ENCODE measurements at places on chromosomes 13 and 19. TPM values are rescaled to one million over a fixed set of nuclear protein-coding genes. Genes with fewer than 3 reads are reported as not detected.

The CCDC70 gene
- total RNA-seq: not detected

- H3K27ac ChIP-seq: no peak overlapping the region
- peaks cover 44% of the 10 kb centered on the region for H3K4me1 ChIP-seq
- no peaks in the 10 kb centered on the region for H3K36me3 ChIP-seq
- no peak overlapping the region for H3K4me3 ChIP-seq
- no peaks in the 10 kb centered on the region for H3K27me3 ChIP-seq
These were observed 9.6 kb upstream of the BCL3 start for GRCh38 chr19:44738603-44739558.

DNA sequence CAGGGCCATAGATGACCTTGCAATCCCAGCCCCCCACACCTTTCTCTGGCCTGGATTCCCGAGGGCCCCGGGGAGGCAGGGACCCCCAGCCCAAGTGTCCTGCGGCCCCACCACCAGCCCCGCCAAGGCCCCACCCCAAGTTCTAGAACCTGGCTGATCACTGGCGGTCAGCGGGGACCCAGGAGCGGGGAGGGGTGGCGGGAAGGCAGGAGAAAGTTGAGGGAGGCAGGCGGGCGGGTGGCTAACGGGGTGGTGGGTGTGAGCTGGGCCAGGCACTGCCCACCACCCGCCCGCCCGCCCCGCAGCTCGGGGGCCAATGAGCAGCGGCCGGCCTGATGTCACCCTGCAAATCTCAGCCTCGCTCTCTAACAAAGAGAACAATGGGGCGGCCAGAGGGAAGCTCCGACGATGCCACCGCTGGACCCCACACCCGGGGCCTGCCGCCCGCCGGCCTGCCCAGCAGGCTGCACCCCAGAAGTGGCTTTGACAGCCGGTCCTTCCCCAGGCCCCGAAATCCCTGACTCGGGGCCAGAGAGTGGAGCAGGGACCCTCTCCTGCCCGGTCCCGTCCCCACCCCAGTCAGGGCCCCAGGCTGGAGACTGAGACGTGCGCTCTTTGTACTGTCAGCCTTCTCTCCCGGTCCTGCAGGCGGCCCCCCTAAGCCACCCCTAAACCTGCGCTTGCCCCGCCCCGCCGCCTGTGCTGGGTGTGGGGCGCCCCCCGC, 1.6 kb downstream of the MEX3D start:
- peak overlapping the region; percentile 46 for H3K4me3 ChIP-seq
- H3K27me3 ChIP-seq: no peaks in the 10 kb centered on the region
- H3K27ac ChIP-seq: peak overlapping the region; percentile 91
- peak; percentile 88 for DNase-seq

- peak overlapping the region; percentile 66 for H3K27ac ChIP-seq
- H3K27me3 ChIP-seq: no peaks in the 10 kb centered on the region
- H3K4me3 ChIP-seq: no peak overlapping the region
- peaks cover 7% of the 10 kb centered on the region for H3K36me3 ChIP-seq
These were observed 19.5 kb downstream of the NUFIP1 start for GRCh38 chr13:44969551-44970484.

- H3K27ac ChIP-seq: no peak overlapping the region
- H3K36me3 ChIP-seq: peaks cover 74% of the 10 kb centered on the region
- H3K4me3 ChIP-seq: no peak overlapping the region
- no peaks in the 10 kb centered on the region for H3K27me3 ChIP-seq
- peaks cover 9% of the 10 kb centered on the region for H3K4me1 ChIP-seq
- no peak for DNase-seq
These were observed 4.6 kb downstream of the ZNF135 start for GRCh38 chr19:58063712-58064111.

- no peak overlapping the region for H3K27ac ChIP-seq
- H3K27me3 ChIP-seq: no peaks in the 10 kb centered on the region
- DNase-seq: no peak
- no peaks in the 10 kb centered on the region for H3K36me3 ChIP-seq
- H3K4me3 ChIP-seq: no peak overlapping the region
These were observed 9.4 kb upstream of the PAN3 start for GRCh38 chr13:28128926-28129325.

- no peak overlapping the region for H3K4me3 ChIP-seq
- no peaks in the 10 kb centered on the region for H3K36me3 ChIP-seq
- H3K27me3 ChIP-seq: no peaks in the 10 kb centered on the region
These were observed 206.6 kb upstream of the SLC10A2 start for GRCh38 chr13:103272770-103273169.

- H3K4me1 ChIP-seq: no peaks in the 10 kb centered on the region
- no peak overlapping the region for H3K4me3 ChIP-seq
- H3K27ac ChIP-seq: no peak overlapping the region
- no peaks in the 10 kb centered on the region for H3K27me3 ChIP-seq
- no peak for DNase-seq
- no peaks in the 10 kb centered on the region for H3K36me3 ChIP-seq
These were observed 401.7 kb downstream of the IRS2 start for GRCh38 chr13:109384491-109385241.

The S1PR5 gene
- not detected for total RNA-seq

- no peak overlapping the region for H3K4me3 ChIP-seq
- H3K27ac ChIP-seq: no peak overlapping the region
- H3K27me3 ChIP-seq: no peaks in the 10 kb centered on the region
- H3K4me1 ChIP-seq: no peaks in the 10 kb centered on the region
- H3K36me3 ChIP-seq: no peaks in the 10 kb centered on the region
These were observed 547.7 kb upstream of the KLF12 start for GRCh38 chr13:74681891-74682290.

DNA sequence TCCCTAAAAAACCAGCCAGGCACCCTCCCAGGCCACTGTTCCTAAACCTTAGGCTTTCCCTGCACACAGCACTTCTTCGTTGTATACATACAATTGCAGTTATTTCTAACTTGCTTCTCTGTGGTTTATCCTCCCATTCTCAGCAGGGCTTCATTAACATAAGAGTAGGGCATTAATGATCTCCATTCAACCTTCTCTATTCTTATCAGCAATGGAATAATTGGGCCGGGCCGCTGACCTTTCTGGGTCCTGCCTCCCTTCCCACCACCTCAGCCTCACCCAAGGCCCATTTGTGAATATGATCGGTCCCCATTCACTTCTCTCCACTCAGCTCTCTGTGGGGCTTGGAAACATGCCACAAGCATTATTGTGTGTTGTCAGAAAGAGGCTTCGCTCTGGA, 184.2 kb downstream of the SUCLA2 start:
- no peaks in the 10 kb centered on the region for H3K36me3 ChIP-seq
- H3K27me3 ChIP-seq: no peaks in the 10 kb centered on the region
- H3K4me3 ChIP-seq: no peak overlapping the region

The RPS15 gene
- total RNA-seq: 3,724 TPM

DNA sequence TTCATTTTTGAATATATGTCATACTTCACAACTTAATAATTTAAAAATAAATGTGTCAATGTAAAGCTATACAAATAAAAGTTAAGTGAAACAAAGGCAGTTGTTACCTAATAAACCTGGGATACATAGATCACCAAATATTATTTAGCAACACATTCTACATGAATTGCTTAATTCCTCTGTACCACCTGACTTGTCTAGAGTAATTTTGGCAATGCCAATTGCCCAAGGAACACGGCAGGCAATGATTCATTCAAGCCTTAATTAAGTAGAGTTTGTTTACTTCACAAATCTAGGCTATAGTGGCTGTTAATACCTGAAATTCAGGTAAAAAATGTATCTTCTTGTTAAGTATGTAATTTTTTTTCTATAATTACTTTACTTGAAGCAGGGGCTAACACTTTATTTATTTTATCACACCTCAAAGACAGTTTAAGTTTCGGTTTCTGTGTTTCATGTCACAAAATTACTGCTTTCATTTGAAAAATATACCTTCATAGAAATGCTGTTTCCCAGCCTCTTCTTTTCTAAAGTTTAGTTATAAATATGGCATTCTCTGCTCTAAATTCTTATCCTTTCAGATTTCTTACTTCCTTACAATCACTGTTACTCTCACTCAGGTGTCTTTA, 705.7 kb downstream of the SLITRK5 start:
- H3K27ac ChIP-seq: no peak overlapping the region
- DNase-seq: no peak
- no peaks in the 10 kb centered on the region for H3K36me3 ChIP-seq
- no peaks in the 10 kb centered on the region for H3K27me3 ChIP-seq
- no peaks in the 10 kb centered on the region for H3K4me1 ChIP-seq

DNA sequence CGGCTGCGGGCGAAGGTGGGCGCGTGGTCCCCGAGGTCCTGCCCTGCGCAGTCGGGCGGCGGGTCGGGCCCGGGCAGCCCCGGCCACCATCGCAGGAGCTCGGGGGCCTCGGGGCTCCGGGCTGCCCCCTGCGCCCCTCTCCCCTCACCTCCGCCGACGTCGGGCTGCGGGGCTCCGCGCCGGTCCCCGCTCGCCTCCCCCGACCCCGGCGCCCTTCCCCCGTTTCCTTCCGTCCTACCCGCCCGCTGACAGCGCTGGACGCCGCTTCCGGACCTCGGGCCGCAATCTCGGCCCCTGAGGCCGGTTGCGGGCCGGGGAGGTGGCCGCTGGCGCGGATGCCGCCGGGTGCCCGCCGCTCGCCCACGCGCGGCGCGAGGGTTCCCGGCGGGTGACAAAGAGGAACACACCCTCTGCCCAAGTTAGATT, 720 bp downstream of the FARP1 start:
- H3K4me1 ChIP-seq: no peaks in the 10 kb centered on the region
- H3K27me3 ChIP-seq: no peaks in the 10 kb centered on the region
- DNase-seq: no peak

DNA sequence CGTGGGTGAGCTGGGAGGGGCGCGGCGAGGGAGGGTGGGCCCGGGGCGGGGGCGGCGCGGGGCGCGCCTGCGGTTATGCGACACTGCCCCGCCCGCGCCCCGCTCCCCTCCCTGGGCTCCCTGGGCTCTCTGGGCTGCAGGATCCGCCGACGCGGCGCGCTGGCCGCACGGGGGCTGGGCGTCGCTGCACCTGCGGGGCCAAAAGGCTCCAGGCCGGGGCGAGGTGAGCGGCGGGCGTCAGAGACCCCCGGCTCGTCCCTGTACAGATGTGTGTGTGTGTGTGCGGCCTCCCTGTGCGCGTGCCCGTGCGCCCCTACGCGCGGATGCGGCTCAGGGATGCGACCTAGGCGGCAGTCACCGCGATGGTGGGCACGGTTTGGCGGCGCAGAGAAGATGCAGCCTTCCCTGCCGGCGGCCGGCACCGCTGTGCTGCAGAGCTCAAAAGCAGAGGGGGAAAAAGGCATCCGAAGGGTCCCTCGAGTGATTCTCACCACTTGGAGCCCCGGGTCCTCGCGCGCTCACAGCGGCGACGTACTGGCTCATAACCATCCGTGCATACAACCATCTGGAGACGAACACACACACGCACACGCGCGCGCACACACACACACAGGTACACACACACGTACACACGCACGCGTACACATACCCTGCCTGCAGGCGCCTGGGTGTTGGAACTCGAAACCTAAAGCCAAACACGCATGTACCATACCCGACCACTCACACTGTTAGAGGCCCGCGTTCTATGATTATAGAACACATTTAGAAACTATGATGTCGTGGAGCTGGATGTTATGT, 709 bp downstream of the ATP8A2 start:
- peak overlapping the region; percentile 16 for H3K4me3 ChIP-seq
- H3K27me3 ChIP-seq: peaks cover 64% of the 10 kb centered on the region
- H3K4me1 ChIP-seq: peaks cover 8% of the 10 kb centered on the region
- DNase-seq: no peak

DNA sequence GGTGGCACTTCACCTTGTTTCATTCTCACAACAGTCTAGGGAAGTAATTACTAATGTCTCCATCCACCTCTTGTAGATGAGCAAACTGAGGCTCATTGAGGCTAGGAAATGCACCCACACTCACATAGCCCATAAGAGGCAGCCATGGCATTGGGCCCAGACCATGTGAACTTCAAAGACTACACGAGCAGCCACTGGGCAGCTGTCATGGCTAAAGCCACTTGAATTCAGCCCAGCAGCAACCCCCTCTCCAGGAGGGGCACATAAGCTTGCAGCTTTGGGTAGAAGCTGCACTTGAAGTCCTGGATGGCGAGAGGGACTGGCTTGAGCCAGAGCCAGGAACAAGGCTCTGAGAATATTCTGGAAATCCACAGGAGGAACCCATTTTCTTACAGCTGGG, 13.4 kb downstream of the ALOX5AP start:
- no peaks in the 10 kb centered on the region for H3K36me3 ChIP-seq
- H3K27ac ChIP-seq: no peak overlapping the region
- no peak for DNase-seq
- no peaks in the 10 kb centered on the region for H3K4me1 ChIP-seq
- no peaks in the 10 kb centered on the region for H3K27me3 ChIP-seq

The SIGLEC10 gene
- 13.8 TPM for total RNA-seq

DNA sequence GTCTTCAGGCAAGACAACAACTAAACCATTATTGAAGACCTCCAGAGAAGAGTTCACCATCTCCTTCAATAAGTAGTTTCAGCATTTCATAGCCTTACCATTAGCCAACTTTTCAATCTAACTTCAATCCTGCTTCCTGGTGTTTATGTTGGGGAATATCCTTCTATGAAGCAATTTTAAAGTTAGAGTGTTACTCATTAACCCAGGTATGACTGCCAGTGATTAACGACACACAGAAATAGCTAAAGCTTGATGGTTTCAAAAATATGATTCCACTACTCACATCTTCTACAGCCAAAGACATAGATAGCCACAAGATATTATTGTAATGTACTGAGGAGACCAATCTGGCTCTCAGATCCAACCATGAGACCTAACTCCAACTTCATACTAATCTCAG, 403.2 kb downstream of the EFNB2 start:
- no peaks in the 10 kb centered on the region for H3K36me3 ChIP-seq
- peaks cover 9% of the 10 kb centered on the region for H3K4me1 ChIP-seq
- H3K27ac ChIP-seq: no peak overlapping the region
- DNase-seq: no peak
- no peaks in the 10 kb centered on the region for H3K27me3 ChIP-seq
- H3K4me3 ChIP-seq: no peak overlapping the region

DNA sequence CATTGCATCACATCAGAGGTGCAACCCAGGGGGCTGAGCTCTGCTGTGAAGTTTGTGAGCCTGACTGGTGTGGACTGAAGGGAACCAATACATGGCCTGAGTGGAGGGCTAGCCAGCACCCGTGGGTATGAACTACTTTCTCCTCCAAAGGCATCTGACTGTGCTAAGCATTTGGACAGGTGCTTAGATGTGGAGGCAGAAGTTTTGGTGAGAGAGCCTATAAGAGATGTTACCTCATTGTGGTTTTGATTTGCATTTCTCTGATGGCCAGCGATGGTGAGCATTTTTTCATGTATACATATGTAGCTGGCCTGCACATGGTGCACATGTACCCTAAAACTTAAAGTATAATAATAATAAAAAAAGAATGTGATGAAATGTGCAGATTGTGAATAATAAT, 46.9 kb downstream of the TEX29 start:
- no peaks in the 10 kb centered on the region for H3K36me3 ChIP-seq
- peaks cover 10% of the 10 kb centered on the region for H3K27me3 ChIP-seq
- H3K27ac ChIP-seq: no peak overlapping the region
- DNase-seq: no peak
- no peaks in the 10 kb centered on the region for H3K4me1 ChIP-seq

GRCh38 chr13:32126278-32126677, 94.7 kb downstream of the FRY start:
- H3K36me3 ChIP-seq: no peaks in the 10 kb centered on the region
- H3K4me3 ChIP-seq: no peak overlapping the region
- no peaks in the 10 kb centered on the region for H3K4me1 ChIP-seq

GRCh38 chr19:45705710-45706415, 13.4 kb downstream of the QPCTL start:
- H3K36me3 ChIP-seq: no peaks in the 10 kb centered on the region
- no peak for DNase-seq
- H3K4me3 ChIP-seq: no peak overlapping the region
- no peaks in the 10 kb centered on the region for H3K4me1 ChIP-seq
- no peak overlapping the region for H3K27ac ChIP-seq

The VMAC gene
- 9.5 TPM for total RNA-seq

- no peak overlapping the region for H3K4me3 ChIP-seq
- no peaks in the 10 kb centered on the region for H3K36me3 ChIP-seq
- H3K4me1 ChIP-seq: no peaks in the 10 kb centered on the region
- no peak overlapping the region for H3K27ac ChIP-seq
- no peak for DNase-seq
These were observed 2.7 kb upstream of the ASPDH start for GRCh38 chr19:50516456-50516855.
